Activated CD8-positive, alpha-beta T cell treated with anti-CD3 and anti-CD28 coated beads for 36 hours (primary cell): ENCODE measurements at places on chromosomes 12 and 14. TPM values are rescaled to one million over a fixed set of nuclear protein-coding genes. Genes with fewer than 3 reads are reported as not detected.

The KCNC2 gene
- total RNA-seq, result not detected

The OASL gene
- total RNA-seq, result 11.1 TPM

- DNase-seq, result no peak
- no peak overlapping the region for H3K4me3 ChIP-seq
- H3K36me3 ChIP-seq, result no peaks in the 10 kb centered on the region
- H3K27me3 ChIP-seq, result peaks cover 17% of the 10 kb centered on the region
These were observed 410.5 kb downstream of the MED13L start for GRCh38 chr12:115866909-115867525.

- DNase-seq, result peak; percentile 71
- H3K4me1 ChIP-seq, result peaks cover 36% of the 10 kb centered on the region
- peak overlapping the region; percentile 92 for H3K4me3 ChIP-seq
- no peaks in the 10 kb centered on the region for H3K36me3 ChIP-seq
These were observed 1.0 kb downstream of the NCOR2 start for GRCh38 chr12:124566161-124566996.

DNA sequence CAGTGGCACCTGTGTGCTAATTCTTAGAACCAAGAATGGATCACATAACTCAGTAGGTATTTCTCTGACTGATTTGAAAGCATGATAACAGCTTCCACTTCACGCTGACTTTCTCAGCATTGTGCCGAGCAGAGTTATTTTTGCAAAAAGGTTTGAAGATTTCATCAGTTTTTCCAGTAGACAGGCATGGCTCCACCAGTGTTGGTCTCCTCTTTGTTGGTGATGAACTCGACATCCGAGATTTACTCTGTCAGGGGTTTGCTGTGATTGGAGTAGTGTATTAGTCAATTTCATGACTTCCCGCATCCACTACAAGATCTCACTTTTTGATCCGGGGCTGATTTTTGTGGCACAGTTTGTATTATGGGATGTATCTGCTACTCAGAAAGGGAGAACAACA lies 85.3 kb downstream of the PRKCH start:
- peak; percentile 51 for DNase-seq
- peak overlapping the region; percentile 28 for H3K4me3 ChIP-seq
- peaks cover 63% of the 10 kb centered on the region for H3K4me1 ChIP-seq
- peaks cover 44% of the 10 kb centered on the region for H3K36me3 ChIP-seq
- peak overlapping the region; percentile 89 for H3K27ac ChIP-seq
